Suppressor macrophage treated with lipopolysaccharide for 1 hour (primary cell): ENCODE measurements at places on chromosomes 4 and X.

GRCh38 chrX:43096830-43097229 is 318.9 kb upstream of the PPP1R2C start:
- DNase-seq = no peak

GRCh38 chr4:46196086-46196485 is 72.2 kb upstream of the GABRG1 start:
- DNase-seq = no peak

DNA sequence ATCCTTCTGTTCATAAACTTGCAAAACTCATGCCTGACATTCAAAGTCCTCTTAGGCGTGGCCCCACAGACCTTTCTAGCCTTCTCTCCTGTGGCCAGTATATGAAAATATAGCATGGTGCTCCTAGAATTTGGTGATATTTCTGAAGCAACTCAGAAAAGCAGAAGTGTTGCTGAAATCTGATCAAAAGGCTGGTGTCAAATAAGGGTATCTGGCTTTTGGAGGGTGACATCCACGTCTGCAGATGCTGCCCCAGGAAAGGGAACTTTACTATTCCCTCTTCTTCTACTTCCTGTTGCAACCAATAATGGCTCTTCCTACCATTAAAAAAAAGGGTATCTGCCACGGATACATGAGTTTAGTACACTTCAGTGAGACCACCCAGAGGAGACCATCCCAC is 83.9 kb upstream of the RPS6KA3 start:
- no peak for DNase-seq

GRCh38 chr4:145870155-145871020 is 68.2 kb downstream of the ZNF827 start:
- no peak for DNase-seq

GRCh38 chr4:1723131-1723801 is 1.9 kb downstream of the TACC3 start:
- DNase-seq = peak; percentile 74
